T-helper 9 cell (primary cell): ENCODE measurements at places on chromosomes 3 and 15.

- no peak for DNase-seq
These were observed 19.7 kb downstream of the CORO2B start for GRCh38 chr15:68598171-68599152.

GRCh38 chr15:75200765-75201615 is 692 bp upstream of the C15orf39 start:
- DNase-seq = peak; percentile 27

DNA sequence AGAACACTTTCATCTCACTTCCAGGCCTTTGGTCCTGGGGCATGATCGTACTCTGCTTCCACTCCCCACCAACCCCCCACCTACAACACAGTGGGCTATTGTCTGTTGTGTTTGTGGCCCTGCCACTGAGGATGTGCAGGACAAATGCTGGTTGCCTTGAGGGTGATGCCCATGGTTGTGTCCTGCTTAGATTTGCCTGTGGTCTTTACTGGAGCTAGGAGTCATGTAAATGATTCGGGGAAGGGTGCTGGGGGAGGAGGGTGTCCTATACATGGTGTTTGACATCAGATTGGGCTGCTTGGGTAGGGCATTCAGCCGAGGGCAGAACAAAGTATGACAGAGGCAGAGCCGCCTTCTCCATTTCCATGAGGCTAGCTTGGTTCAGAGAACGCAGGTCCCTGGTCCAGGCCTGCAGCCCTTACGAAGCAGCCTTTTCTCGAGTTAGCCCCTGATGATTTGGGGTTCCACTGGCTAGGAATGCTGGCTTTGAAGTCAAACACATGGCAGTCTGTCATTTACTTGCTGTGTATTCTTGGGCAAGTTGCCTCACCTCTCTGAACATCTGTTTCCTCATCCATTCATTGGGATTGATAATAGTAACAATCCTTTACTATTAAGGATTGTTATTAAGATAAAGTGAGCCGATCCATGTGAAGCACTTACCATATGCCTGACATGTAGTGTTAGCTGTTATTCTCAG is 6.9 kb downstream of the CORO2B start:
- DNase-seq = no peak

GRCh38 chr3:134858441-134859035 is 63.5 kb downstream of the EPHB1 start:
- DNase-seq = no peak

DNA sequence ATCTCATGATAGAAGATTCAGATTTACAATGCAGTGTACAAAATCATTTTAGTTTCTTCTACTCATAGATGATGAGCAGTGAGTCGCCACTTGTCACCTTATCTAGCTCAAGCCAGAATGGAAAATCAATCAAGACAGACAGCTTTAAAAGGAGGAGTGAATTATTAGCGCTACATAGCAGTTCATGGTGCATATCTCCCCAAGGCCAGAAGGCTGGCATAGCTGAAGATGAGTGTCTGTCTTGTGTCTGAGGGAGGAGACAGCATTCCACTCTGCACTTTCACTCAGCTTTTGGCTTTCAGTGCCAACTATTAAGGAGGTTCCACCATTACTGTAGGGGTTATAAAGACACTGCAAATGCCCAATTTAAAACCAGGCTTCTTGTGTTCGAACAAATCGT is 804.1 kb upstream of the LMCD1 start:
- no peak for DNase-seq

DNA sequence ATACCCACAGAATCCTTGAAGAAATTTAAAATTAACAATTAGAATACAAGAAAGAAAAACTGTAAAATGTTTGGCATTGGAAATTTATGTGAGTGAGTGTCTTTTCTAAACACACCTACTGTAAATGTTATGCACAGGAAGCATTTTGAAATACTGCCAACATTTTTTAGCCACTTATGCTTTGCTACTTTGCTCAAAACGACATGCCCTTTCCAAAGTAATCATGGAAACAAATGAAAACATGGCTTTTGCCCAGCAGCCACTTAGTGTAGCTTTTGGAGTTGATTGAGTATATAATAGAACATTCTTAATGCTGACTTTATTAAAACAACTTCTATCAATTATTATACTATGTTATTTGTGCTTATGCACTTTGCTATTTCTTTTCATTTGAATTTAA is 823.0 kb downstream of the CADM2 start:
- no peak for DNase-seq

GRCh38 chr3:45309876-45310275 is 78.5 kb upstream of the LARS2 start:
- DNase-seq = no peak

DNA sequence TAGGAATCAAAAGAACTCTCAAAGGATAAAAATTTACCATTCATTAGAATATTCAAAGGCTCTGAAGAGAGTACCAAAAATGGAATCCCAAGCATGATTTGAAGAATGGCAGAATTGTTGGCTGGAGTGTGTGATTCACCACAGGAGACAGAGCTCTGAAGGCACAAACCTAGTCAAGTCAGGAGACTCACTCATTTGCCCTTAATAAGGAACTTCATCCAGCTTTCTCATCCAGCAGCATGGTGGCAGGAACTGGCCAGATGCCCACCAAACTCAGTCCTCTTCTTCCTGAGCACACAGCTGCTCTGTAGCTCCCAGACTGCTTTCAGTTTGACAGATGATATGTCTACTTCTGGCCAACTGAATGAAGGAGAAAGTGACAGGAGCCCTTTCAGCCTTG is 16.5 kb upstream of the HEG1 start:
- DNase-seq = no peak

DNA sequence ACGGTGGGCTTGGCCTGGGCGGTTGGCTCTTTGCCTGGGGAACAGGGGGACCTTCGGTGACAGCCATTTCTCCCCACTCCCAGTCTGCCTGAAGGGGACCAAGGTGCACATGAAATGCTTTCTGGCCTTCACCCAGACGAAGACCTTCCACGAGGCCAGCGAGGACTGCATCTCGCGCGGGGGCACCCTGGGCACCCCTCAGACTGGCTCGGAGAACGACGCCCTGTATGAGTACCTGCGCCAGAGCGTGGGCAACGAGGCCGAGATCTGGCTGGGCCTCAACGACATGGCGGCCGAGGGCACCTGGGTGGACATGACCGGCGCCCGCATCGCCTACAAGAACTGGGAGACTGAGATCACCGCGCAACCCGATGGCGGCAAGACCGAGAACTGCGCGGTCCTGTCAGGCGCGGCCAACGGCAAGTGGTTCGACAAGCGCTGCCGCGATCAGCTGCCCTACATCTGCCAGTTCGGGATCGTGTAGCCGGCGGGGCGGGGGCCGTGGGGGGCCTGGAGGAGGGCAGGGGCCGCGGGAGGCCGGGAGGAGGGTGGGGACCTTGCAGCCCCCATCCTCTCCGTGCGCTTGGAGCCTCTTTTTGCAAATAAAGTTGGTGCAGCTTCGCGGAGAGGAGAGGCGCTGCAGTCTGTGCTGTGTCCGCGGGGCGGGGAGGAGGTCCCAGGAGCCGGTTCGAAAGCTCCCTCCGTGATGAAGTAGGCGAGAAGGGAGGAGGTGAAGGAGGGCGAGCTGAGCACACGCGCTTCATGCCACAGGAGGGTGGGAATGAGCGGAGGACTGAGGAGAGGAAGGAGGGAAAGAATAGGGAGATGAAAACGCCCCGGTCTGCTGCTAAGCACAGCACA is 9.6 kb downstream of the CLEC3B start:
- no peak for DNase-seq

- DNase-seq = no peak
These were observed 307.4 kb downstream of the THSD4 start for GRCh38 chr15:71422530-71423259.

DNA sequence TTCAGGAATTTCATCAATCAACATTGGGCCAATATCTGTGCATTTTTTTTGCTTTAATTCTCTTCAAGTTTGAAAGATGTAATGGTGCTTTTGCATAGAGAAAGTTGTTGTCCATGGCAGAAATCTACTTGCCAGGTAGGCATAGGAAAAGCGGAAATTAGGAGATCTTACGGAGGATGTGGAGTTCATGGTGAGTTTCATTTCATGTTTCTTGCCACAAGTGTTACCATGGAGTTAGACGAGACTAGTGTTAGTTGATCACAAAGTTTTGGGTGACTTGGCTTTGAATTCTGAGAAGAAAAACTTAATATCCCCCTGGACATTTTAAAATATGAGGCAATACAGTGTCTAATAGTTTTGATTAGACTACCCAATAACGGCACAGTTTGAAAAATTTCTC is 1.0 kb upstream of the P2RY13 start:
- no peak for DNase-seq

- DNase-seq = no peak
These were observed 35.3 kb downstream of the PAK2 start for GRCh38 chr3:196774848-196775422.

DNA sequence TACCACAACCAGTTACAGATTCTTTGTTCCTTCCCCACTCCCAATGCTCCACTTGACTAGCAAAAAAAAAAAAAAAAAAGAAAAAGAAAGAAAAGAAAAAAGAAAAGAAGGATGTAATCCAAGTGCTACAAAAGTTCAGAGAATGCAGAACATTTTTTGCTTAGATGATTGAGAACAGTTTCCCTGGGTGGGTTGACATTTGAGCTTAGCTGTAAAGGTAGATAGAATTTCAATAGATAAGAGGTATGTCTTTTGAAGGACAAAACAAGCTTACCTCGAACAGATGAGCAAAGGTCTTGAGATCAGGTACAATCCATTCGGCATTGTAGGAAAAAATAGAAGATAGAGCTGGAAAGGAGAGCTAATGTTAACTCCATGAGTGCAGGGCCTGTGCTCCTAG is 344.6 kb upstream of the NECTIN3 start:
- no peak for DNase-seq

GRCh38 chr15:96046620-96047240 is 283.8 kb upstream of the NR2F2 start:
- no peak for DNase-seq

- no peak for DNase-seq
These were observed 174.2 kb upstream of the FRMD4B start for GRCh38 chr3:69560116-69560515.

DNA sequence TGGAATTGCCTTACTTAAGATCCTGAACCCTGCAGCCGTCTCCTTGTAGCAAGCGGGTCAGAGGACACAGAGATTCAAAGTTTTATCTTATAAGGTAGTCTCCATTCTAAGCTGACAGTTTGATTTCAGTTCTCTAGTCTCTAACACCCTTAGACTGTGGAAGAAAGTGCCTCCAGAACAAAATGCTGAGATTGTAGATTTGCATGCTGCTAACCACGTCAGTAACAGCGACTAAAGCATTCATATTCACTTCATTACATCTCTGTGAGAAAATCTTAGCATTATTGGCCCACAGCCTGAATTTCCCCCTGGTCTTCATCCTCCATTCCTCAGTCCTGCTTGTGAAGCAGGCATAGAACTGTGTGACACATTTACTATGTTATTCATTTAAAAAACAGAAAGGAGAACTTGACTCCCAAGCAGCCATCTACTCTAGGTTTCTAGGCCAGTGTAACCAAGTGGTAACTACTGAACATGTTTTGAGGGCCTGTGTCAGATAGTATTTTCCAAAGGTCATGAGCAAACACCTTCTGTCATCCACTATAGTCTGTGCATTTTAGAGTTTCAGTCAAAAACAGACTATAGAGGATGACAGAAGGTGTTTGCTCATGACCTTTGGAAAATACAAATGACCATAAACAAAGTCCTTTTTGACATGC is 27.4 kb downstream of the ARIH2 start:
- DNase-seq = no peak

DNA sequence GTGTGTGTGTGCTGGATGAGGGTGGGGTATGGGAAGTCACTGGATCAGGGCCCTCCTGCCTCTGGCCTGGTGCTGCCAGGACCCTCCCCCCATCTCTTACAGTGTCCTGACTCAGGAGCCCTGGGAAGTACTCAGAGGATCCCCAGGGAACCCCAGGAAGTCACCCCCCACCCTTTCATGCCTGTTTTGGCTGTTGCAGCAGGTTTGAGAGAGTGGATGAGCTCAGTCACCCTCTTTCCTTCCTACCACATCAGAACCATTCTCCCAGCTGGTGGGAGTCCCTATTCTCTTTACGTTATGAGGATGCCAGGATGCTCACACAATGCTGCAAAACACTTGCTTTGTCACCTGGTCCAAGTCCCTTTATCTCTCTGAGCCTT is 59.0 kb downstream of the BDH1 start:
- no peak for DNase-seq

- DNase-seq = no peak
These were observed 174.3 kb downstream of the XXYLT1 start for GRCh38 chr3:195096484-195097330.

DNA sequence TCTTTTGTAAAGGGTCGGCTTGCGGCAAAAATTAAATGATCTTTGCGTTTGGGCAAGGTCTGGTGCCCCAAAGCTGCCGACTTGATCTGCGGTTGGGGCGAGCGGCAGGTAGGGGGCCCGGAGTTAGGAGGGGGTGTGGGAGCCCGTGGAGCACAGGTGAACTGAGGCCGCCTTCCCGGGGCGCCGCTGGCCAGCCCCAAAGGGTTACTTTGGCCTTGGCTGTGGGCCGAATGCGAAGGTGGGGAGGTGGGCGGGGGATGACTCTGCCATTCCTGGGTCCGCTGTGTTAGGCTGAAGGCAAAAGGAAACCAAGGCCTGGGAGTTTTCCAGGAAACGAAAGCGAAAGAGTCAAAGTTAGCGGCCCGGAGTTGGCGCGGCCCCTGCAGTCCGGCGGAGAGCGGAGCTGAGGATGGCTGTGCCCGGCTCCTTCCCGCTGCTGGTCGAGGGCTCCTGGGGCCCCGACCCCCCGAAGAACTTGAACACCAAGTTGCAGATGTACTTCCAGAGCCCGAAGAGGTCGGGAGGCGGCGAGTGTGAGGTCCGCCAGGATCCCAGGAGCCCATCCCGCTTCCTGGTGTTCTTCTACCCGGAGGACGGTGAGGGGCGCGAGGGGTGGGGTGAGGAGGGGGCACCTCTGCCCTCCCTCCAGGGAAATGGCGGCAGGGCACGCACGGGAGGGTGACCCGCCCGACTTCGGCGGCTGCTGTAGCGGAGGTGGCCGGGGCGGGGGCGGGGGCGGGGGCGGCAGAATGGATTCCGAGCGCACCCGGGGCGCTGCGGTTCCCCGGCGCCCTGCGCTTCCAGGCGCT is at the start of gene PARP14:
Gene PARP14, plus strand, starts transcription at position 365 of the 809 bp plus-strand sequence. Its CDS starts 45 bp downstream, at position 410.
- DNase-seq = peak; percentile 49

- DNase-seq = no peak
These were observed 100.1 kb upstream of the SMAD3 start for GRCh38 chr15:66965201-66965900.

- no peak for DNase-seq
These were observed 175.2 kb downstream of the LSAMP start for GRCh38 chr3:116270056-116270455.

DNA sequence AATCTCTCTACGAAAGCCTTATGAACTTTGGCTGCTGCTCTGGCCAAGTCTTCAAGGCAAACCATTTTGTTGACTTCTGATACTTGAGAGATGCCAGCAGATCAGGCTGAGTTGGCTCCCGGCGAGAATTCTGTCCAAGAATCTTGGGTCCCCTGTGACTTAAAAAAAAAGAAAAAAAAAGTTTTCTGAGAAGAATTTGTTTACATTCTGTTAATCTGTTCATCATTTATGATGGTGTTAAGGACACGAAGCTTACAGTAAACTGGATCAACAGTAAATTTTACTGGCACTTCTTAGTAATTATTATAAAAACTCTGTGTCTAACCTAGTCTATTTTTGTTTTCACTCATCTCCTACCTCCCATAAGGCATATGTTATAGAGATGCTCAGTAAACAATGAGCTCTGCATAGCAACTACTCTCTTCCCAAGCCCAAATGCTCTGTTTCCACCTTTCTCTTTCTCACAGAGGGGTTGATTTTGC is 320.9 kb upstream of the RASGRP1 start:
- no peak for DNase-seq

GRCh38 chr15:67127965-67128364 is 62.6 kb downstream of the SMAD3 start:
- no peak for DNase-seq
